ENCODE measurements at places on chromosomes 12 and 14.

- no peak for DNase-seq
These were observed 94.7 kb downstream of the CHST11 start for GRCh38 chr12:104551313-104551931.

- no peak for DNase-seq
These were observed 62.7 kb downstream of the ERC1 start for GRCh38 chr12:1053690-1054089.

GRCh38 chr12:70920251-70920851, at the start of gene PTPRR:
PTPRR (minus strand) TSS chr12:70920738; CDS start chr12:70920390, 348 bp downstream.
- peak; percentile 46 for DNase-seq

- DNase-seq = no peak
These were observed 3.6 kb downstream of the LTBR start for GRCh38 chr12:6387541-6387940.

- DNase-seq = no peak
These were observed 751.7 kb downstream of the NRXN3 start for GRCh38 chr14:78921856-78922255.

DNA sequence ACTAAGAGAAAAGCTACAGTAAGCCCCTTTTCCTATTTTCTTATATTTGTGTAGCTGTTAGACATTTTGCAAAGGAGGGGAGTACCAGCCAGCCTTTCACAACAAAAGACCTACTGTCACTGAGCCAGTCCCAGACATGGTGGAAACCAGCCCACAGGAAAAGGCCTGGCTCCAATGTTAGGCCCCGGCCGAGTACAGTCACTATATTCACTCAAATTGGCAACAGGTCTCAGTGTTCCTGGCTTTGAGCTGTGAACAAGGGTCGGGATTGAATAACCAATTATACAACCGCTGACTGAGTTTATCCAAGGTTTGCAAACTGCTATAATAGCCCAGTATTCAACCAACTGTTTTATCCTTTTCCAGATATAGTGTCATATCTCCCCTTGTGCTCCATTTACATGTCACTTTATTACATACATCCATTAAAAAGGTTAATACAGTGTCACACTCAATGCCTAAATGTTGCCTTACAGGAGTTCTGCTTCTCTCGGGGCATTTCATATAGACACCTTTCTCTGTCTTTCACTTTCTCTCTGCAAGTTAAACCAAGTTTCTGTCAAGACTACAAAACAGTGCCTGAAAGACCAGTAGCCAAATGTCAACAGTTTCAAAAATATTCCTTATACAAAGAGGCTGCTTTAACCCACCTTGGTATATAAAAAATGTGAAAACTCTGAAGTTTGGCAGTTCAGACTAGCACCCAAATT, 178.1 kb downstream of the SOX5 start:
- DNase-seq = peak; percentile 72

- DNase-seq = peak; percentile 14
These were observed 70.3 kb upstream of the SCN8A start for GRCh38 chr12:51520576-51521325.

DNA sequence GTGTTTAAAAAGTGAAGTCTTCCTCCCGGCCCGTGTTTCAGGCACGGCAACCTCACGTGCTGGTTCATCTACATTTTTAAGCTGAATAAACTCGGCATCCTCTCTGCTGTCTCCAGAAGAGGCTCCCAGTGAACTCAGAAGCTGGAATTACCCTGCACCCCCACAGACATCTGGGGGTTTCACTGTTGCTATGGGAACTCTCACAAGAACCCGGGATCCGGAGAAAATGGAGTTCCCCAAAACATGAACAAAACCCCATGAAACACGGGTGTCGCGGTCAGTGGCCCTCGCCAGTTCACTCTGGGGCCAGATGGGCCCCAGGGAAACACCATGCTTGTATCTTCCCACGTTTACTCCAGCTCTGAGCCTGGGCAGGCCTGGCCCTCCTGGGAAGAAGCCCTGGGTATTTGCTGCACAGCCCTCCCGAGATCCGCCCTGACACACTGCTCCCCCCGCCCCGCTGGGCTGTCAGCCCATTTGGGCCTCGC, 143.7 kb downstream of the PIWIL1 start:
- DNase-seq = no peak

DNA sequence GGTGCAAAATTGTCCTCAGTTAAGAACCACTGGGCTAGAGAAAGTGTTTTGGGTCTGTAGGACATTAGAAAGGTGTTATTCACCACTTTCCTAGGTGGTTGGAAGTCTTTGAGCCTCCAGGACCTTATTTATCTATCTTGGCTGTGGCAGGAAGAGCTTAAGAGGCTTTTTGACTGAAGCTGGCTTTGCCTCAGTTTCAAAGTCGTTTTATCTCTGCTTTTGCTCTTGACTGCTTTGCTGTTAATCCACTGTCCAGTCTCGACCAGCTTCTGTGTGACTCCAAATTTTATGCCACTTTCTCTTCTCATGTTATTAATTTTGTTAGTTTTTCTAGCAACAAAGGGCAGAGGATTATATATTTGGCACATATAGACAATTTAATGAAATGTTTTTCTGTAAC, 60.3 kb downstream of the PPHLN1 start:
- no peak for DNase-seq

GRCh38 chr12:64501486-64501885, 49.6 kb downstream of the TBK1 start:
- DNase-seq = no peak

DNA sequence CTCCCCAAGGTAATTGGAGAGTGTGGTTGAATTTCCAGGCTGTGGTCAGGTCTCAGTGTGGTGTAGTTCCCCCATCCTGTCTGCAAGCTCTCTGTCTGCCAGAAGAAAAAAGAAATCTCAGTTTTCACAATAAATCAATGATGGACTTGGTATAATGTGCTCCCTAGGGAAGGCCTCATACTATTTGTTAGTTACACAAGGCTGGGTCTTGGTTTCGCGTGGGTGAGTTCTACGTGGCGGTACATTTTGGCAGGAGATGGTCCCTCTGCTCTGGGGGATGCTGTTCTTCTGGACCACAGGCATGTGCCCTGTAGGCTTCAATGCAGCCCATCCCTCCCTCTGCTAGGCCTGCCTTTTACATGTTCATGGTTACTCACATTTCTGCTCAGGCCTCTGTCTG, 206.4 kb upstream of the PELI2 start:
- no peak for DNase-seq

DNA sequence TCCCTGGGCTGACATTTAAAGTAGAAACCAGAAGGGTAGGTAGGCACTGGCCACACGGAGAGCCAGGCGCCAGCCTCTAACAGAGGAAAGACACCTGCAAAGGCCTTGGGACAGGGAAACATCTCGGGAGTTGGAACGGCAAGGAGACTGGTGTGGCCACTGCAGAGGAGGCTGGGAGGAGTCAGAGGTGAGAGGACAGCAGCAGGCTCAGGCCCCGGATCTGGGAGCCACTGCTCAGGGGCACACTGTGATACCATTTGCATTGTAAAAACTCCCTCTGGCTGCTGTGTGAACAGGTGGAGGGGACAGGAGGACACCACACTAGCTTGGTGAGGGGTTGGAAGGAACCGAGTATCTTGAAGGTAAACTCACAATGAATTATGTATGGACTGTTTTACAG, 2.7 kb downstream of the ANHX start:
- no peak for DNase-seq

Measured in caudate nucleus (tissue), 63 donors.